ENCODE measurements at places on chromosomes 6 and 20.

GRCh38 chr6:11121851-11122250, 10.3 kb upstream of the ERVFRD-1 start:
- no peak for DNase-seq

DNA sequence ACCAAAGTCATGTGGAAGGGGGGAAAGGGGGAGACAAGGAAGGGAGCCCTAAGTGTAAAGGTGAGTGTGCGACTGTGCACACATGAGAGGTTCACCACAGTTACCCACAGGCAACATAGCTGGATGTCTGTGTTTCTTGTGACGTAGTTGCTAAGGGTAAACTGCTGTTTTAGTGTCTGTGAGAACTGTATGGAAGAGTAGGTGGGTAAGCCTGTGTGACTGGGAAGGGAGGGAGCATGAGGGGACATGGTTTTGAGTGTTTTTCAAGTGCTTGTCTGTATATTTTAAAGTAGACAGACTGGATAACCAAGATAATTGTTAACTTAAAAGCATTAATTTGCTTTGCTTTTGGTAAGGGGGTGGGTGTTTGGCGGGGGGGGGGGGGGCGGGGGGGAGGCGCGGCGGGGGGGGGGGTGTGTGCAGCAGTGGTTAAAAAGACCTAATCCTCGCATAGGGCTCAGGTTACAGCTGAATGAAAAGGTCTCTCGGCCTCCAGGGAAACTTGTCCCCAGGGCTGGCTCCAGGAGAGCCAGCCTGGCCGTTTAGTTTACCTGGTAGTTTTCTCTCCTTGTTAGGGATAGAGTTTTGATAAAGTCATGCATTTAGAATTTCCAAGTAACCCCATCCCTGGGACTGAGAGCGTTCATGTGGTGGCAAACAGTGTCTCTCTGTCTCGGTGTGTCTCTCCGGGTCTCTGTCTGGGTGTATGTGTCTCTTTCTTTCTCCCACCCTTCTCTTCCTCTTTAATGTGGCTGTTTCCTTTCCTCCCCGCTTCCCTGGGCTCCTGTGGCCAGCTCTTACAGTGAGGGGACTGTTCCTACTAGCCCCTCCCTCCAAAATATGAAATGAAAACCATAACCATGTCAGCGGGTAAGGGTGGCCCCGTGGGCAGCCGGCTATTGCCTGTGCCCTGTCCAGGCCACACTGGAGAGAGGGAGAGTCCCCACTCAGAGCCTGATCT, 3.4 kb downstream of the SCUBE3 start:
- DNase-seq, result no peak

DNA sequence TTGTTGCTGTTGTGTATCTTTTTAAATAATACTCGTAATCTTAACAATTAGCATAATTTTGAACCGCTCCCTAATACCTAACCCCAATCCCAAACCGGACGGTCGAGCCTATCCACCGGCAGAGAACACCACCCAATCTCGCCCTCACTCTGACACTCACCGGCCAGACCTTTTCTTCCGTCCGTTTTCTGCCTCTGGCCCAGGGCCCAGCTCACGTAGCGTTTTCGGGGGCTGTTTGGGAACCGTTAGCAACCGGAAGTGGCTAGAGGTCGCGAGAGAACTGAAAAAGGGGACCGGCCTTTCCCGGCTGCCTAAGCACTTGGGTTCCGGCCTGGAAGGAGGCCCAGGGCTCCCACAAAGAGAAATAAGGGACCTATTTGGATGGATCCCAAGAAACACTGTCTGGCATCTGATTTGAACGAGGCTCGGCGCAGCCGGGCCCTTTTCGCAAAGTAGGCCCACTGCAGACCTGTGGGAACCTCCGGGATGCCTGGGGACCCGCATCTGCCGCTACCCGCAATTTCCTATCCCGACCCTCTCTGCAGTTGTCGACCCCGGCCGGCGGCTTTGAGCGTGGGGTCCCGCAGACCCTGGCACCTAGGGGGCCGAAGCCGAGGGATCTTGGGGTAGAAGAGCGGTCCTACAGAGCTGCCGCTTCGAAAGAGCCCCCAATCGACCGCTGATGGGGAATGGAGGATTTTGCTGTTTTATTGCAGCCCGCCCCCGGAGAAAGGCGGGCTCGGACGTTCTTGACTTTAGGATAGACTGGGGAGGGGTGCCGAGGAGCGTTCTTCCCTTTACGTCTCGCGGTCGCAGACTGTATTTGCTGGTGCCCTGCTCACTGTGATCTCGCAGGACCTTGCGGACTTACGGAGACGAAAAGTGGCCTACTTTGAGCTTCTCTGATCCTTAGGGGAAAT, 4.8 kb upstream of the ZKSCAN8 start:
- peak; percentile 80 for DNase-seq

GRCh38 chr6:166754218-166755030, 127.4 kb upstream of the RPS6KA2 start:
- no peak for DNase-seq

DNA sequence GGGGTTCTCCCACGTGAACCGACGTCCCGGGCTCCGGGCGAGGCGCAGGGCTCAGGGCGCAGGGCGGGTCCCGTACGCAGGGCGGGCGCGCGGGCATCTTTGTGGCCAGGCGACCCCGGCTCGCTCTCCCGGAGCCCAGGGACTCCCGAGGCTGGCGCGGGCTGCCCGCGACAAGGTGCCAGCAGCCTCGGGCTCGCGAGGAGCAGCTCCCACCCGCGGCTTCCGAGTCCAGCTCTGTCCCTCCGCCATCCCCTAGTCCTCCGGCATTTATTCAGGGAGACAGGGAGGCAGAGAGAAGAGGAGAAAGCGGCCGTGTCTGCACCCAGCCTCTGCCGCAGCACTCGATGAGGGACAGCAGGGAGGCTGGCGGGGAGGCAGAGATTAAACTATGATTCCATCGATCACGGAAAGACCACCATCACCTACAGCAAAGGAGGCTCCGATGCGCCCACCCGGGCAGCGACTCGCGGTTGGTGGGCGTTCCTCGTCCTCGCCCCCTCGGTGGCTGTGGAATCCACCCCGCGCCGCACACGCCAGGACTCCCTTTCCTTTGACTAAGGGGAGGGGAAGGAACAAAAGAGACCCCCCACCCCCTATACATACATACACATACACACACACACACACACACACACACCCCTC, 1.1 kb downstream of the RGS17 start:
- no peak for DNase-seq

- DNase-seq, result peak; percentile 69
These were observed 184.9 kb downstream of the TINAG start for GRCh38 chr6:54493138-54493537.

- no peak for DNase-seq
These were observed 26.9 kb upstream of the MOCS1 start for GRCh38 chr6:39961178-39961577.

DNA sequence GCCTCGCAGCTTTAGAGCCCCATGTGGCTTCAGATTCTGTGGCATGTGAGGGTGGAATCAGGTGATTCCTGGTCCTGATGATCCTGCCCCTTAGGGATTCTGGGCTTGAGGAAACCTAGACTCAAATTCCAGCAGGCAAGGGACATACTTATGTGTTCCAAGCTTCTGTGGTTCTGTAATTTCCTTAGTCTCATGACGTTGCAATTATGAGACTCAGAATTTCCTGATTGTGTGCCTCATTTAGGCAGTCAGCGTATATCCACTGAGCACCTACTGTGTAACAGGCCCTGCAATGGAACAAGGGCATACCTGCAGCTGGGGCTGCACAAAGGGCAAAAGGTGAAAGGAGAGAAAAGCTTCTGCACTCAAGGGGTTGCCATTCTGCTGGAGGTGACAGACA, 11.6 kb upstream of the BPIFB4 start:
- no peak for DNase-seq

- DNase-seq, result no peak
These were observed 44.1 kb upstream of the NT5E start for GRCh38 chr6:85405853-85406198.

DNA sequence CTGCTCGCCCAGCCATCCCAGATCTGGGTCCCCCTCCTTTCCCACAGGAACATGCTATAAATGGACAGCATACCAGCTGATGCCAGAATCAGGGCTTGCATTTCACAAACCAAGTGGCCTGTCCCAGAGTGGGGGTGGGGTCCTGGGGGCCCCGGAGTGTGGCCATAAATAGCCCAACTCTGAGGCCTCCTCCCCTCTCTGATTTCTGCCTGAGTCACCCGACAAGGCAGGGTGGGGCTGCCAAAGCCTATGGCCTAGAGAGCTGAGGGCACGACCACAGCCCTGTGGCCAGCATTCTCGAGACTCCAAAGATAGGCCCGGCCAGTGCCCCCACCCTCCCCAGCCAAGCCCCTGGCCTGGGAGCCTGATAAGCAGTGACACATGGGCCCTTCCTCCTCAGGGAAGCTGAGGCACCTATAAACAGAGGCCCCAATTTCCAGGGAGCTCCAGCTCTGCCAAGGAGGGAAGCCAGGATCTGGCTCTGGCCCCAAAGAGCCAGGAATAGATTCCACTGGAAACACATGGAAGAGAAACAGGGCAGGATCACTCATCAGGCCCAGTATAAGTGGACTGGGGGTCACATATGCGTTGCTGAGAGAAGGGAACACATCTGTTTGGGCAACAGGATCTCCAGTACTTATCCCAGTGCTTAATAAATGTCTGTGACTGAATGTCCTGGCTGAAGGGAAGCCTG, 20.3 kb downstream of the SNTA1 start:
- peak; percentile 65 for DNase-seq

DNA sequence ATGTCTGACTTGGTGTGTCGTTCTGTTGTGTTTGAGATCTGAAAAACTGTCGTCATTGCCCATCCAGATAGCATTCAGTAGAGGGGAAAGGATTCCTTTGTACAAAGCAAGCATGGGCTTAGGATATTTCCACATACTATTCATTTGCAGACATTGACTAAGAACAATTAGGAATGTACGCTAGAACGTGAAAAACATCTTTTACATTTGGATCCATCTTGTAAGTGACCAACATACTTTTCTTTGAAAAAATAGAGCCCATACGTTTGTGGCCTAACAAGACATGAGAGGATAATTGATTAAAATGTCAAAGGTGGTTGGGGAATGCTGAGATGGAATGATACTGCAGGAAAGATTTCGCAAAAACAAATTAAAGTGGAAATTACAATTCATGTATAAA, 225.8 kb upstream of the QKI start:
- no peak for DNase-seq
